Stimulated activated CD4-positive, alpha-beta T cell treated with anti-CD3 and anti-CD28 coated beads, TNF-alpha, amount 100 ng/mL, for 48 hours (primary cell): ENCODE measurements at places on chromosomes 16 and 17.

DNA sequence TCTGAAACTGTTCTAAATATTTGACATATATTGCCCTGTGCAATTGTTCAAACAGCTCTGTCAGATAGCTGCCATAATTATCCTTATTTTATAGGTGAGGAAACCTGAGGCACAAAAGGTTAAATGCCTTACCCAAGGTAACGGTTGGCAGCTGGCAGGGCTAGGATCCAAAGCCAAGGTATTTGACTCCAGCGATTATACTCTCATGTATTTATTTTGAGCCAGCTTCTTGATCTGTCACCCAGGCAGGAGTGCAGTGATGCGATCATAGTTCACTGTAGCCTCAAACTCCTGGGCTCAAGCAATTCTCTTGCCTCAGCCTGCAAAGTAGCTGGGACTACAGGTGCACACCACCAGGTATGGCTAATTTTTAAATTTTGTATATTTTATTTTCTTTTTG is 7.2 kb downstream of the ENO3 start:
- DNase-seq: no peak

GRCh38 chr17:63109661-63110060 is 143.6 kb downstream of the TANC2 start:
- no peak for DNase-seq

DNA sequence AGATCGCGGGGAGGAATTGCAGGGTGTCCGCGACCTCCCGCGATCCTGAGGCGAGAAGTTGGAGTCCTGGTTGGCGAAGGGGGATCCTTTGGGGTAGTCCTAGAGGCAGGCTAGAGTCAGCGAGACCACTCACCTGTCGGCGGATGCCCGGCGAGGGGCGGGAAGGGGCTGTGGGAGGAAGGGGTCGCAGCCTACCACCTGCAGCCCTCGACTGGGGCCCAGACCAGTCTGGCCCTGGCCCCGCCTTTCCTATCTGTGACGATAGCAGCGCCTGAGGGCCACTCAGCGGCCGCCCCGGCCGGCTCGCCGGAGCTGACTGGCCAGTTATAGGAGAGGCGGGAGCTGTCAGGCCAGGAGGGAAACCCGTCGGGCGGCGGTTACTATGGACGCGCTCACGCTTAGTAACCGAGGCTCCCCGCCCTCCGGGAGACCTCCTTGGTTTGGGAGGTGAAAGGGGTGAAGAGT is at the start of gene TEKT3:
Gene TEKT3, minus strand, starts transcription at position 213 of the 465 bp plus-strand sequence. CDS start 10,012 bp downstream, outside the sequence.
- DNase-seq: no peak

- no peak for DNase-seq
Observed at GRCh38 chr16:60110531-60110930, 1376.4 kb upstream of the GOT2 start.

- no peak for DNase-seq
Observed at GRCh38 chr17:9987779-9988585, 82.9 kb upstream of the RCVRN start.

- no peak for DNase-seq
Observed at GRCh38 chr17:77528516-77529327, 388.0 kb downstream of the SEC14L1 start.

GRCh38 chr16:66260522-66261254 is 105.8 kb upstream of the CDH5 start:
- DNase-seq: no peak

GRCh38 chr16:66620429-66620795 is 15.9 kb downstream of the CMTM3 start:
- DNase-seq: no peak

GRCh38 chr17:63151941-63152523 is 186.0 kb downstream of the TANC2 start:
- no peak for DNase-seq

GRCh38 chr16:27242398-27242797 is 26.2 kb downstream of the NSMCE1 start:
- DNase-seq: no peak

GRCh38 chr17:47776330-47777197 is 43.5 kb downstream of the TBX21 start:
- peak; percentile 10 for DNase-seq

DNA sequence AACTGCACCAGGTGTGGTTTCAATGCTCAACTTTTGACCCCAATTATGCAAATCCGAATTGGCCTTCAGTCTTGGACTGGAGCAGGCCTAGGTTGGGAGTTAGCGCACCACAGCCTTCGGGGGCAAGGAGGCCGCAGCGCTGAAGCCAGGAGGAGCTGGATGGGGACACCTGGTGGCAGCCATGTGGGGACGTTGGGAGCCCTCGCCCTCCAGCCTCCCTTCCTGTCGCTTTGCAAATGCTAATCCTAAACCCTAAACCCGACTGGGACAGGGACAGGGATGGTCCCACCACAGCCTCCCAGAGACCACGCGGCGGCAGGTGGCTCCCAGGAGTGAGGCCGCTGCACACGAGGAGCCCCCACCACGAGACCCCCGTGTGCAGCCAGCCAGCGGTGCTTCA is 58.7 kb downstream of the KLHDC4 start:
- DNase-seq: no peak

DNA sequence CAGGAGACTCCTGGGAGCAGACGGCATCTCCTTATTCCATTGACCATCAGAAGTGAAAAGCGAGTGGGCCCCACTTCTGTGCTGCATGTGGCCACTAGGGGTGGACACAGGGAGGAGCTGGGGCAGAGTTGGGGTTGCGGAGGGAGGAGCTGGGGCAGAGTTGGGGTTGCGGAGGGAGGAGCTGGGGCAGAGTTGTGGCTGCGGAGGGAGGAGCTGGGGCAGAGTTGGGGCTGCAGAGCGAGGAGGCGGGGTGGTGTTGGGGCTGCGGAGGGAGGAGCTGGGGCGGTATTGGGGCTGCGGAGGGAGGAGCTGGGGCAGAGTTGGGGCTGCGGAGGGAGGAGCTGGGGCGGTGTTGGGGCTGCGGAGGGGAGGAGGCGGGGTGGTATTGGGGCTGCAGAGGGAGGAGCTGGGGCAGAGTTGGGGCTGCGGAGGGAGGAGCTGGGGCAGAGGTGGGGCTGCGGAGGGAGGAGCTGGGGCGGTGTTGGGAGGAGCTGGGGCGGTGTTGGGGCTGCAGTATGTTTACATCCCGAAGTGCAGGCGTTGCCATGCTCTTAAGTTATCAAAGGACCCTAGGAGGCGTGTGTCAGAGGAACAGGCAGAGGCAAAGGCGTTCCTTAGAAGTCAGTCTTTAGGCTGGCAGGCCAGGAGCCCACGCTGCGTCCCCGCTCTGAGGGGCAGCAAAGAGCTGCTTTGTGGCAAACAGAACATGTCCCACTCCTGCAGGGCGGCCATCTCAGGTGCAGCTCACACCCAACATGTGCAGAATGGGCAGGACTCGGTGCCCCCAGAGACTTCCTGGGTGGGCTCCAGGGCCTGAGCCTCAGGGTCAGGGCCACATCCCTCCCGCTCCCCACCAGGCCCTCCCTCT is 76.0 kb downstream of the ZNF778 start:
- no peak for DNase-seq
